ENCODE measurements at places on chromosomes 5 and 9.

GRCh38 chr5:139644646-139645429 is 3.3 kb upstream of the CXXC5 start:
- no peak for DNase-seq

DNA sequence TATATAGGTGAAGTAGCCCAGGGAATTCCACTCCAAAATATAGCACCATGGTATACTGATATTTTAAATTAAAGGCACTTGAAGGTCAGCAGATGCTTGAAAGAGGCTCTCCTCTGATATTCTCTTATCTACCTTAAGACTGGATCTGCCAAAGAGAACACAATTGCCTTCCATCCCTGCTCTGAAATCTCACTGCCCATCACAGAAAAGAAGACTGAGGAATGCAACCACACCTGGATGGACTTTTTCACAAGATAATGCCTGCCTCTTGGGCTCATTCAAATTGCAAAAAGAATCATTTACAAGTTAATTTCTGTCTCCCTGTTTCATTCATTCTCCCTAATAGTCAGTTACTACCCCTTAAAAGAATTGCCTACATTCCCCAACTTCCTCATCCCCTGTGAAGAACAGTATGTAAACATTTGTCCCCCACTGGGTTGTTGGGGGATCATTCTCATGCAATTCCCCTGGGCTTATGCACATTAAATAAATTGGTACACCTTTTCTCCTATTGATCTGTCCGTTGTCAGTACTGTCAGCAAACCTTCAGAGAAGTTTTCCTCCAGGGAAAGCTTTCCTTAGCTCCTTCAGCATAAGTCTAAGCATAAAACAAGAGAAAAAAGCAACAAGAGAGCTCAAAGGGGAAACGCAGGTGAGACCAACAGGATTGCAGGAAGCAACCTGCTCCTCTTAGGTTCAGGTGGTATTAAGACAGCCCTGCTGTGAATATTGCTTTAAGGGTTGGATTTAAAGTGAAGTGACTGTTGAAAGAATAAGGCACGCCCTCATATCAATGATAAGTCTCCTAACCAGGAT is 171.4 kb upstream of the SLC30A5 start:
- DNase-seq = no peak

DNA sequence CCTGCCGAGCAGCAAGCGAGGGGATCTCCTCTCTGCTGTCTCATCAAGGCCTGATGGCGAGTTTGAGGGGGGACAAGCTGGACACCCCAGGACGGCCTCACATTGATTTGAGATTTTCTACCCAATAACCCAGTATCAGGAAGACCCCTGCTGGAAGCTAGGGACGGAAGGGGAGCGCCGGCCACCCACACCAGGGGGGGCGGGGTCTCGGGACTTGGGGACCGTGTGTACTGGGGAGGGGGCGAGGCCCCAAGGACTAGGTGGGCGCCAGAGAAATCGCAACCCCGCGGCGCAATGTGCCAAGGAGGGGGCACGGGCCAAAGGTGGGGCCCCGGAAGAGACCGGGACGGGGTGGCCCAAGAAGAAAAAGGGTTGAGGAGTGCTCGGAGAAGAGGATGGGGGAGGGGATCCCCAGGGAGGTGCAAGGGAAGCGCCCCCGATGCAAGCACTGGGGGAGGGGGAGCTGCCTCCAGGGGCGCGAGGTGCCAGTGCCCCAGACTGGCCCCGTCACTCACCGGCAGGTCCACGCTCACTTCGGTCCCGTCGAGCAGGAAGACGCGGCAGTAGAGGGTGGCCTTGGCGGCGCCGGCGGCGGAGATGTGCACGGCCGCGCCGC is 1.1 kb downstream of the EPB41L4B start:
- no peak for DNase-seq

DNA sequence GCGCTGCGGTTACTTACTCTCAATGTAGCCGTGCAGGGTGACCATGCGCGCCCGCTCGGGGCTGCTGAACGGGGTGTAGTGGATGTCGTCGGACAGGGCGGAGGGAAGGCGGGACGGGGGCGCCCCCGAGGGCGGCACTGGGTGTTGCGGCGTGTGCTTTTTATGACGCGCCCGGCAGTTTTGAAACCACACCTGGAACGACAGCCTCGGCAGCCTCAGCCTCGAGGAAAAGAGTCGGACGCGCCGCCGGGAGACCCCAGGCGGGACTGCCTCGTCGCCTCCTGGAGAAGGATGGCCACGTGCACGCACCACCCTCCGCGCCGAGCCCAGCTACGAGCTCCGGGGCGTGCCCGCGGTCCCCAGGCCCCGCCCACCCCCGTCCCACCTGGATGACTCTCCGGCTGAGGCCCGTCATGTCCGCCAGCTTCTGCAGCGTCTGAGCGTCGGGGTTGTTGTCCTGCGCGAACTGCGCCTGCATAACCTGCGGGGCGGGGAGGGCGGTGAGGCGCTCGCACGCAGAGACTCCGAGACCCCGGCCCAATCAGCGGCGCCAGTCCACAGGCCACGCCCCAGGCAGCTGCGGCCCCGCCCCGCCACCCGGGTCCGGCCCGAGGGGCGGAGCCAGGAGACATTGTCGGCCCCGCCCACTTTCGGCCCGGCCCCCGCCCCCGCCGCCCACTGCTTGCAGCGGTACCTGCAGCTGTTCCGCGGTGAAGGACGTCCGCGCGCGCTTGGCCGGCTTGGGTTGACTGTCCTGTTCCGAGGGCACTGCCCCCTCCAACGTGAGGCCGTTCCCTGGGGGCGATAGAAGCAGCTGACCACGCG is 15.0 kb downstream of the LHX6 start:
- peak; percentile 95 for DNase-seq

DNA sequence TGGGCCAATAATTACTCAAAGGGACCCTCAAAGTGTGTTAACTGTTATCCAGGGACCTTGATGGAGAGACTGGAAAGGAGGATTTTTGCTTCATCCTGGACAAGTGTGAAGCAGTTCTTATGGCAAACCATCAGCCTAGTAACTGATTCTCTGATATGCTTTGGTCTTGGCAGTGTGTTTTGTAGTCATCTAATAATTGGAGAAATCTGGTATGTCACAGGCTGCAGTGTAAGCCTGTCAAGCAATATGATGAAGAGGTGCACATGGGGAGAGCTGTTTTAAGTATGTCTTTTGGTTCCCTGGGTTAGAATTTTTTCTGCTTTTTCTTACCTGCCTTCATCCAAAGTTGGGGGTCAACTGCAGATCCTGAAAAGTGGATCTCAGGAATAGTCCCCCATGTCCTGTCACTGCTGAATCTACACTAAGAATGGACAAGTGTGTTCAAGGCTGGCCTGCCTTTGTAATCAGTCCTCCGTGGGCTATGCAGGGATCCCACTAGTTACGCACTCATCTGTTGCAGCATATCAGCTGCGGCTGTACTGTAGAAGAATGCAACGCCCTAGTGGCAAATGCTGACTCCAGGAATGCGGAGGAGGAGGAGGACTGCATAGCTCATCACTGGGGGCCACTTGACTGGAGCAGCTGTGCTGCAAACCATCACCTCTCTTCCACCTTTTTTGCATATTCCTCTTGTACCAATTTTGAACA is 1.9 kb downstream of the SPTAN1 start:
- peak; percentile 77 for DNase-seq

GRCh38 chr5:111779922-111780292 is 22.9 kb upstream of the NREP start:
- no peak for DNase-seq

- no peak for DNase-seq
Observed at GRCh38 chr5:57684299-57684702, 201.7 kb upstream of the ACTBL2 start.

DNA sequence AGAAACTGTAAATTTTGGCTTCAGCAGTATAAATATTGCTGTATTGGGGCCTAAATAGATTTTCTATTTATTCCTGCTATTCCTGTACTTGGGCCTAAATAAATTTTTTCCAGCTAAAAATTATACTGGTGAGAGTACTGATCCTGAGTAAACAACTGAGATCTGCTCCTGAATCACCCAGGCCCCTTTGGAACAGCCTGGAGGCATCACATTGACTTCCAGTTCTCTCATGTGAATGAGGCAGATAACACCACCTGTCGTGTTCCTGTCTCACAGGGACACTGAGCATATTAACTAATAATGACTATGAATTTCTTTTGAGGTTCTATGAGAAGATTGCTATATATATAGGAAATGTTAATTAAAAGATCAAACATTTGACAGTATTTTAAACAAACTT is 119.5 kb upstream of the PLCXD3 start:
- no peak for DNase-seq

- DNase-seq = no peak
Observed at GRCh38 chr5:141898448-141899049, 20.3 kb upstream of the PCDH1 start.

All from HAP-1 (cell line).